ENCODE measurements at places on chromosomes 6 and 20. TPM values are rescaled to one million over a fixed set of nuclear protein-coding genes. Genes with fewer than 3 reads are reported as not detected.

Gene EEF1E1
- 15.2 TPM for total RNA-seq

Gene PRL
- total RNA-seq: not detected

Gene PET117
- 11.4 TPM for total RNA-seq

Gene GLO1
- total RNA-seq: 131 TPM

Data from lung (tissue), 17 donors.